Activated T-helper 1 cell treated with Interleukin-2 at 50 U/mL for 16 hours (primary cell): ENCODE measurements at places on chromosomes 2 and 18.

DNA sequence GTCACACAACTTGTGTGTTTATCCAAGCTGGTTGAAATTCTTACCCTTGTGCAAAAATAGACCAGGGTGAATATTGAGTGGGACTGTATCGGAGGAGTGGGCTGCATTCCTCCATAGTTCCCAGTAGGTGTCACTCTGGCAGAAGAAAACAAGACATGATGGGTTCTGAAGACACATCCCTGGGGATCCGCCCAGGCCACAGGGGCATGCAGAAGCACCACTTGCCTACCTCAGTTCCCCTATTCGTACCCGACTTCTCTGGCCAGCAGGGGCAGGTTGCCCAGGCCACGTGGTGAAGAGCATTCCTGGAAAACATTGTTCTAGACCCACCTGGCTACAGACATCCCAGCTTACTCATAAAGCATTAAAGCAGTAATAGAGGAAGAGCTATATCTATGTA lies 168.2 kb downstream of the FAM210A start:
- no peak for DNase-seq

DNA sequence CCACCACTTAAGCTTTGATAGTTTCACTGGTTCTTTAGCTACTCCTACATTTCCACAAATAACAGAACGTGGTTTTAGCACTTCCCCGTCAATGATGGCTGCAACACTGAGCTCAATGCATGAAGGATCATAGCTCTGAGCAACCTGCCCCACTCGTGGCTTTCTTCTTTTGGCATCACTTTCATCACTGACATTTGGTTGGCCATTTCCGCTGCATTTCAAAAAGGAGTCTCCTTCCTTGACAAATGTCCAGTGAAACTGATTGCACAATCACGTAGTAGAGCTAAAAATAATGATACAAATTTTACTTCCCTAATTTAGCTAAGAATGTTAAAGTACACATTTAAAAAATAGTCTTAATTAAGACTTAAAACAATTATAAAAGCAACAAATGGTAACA lies 205.2 kb upstream of the HDAC4 start:
- no peak for DNase-seq

DNA sequence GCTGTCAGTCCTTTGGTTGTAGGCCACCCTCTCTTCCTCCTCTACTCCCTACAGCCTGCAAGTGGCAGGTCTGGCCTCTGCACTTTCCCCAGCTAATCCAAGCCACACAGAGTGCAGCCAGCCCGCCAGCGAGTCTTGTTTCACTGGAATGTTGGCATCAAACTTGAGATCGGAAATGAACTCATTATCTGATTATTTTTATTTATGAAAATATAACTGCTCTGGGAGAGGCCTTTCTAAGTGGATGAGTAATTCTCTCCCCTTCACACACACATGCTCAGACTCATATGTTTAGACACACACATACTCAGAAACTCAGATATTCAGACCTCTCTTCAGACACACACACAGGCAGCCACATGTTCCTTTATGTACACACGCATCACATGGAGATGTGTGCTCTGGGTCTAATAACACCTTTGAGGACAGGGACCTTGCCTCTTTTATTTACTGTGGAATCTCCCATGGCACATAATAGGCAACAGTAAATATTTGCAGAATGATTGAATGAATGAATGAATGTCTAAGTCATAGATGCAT lies 151.3 kb downstream of the ZFP36L2 start:
- no peak for DNase-seq

GRCh38 chr2:98870516-98871158 lies 65.4 kb downstream of the CRACDL start:
- DNase-seq, result no peak

DNA sequence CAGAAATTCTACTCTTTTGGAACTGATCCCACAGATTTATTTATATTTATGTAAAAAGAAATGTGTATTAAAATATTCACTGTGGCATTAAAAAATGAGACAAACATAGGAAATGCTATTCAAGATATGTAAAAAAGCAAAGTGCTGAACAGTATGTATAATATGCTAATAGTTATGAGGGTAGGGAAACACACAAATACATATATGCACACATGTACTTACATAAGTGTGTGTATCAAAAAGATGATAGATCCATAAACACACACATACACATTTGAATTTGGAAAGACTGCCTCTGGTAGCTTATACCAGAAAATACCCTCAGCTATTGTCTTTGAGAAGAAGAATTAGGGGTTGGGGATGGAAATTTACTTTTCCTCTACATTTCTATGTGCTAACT lies 103.2 kb downstream of the MREG start:
- DNase-seq, result no peak

DNA sequence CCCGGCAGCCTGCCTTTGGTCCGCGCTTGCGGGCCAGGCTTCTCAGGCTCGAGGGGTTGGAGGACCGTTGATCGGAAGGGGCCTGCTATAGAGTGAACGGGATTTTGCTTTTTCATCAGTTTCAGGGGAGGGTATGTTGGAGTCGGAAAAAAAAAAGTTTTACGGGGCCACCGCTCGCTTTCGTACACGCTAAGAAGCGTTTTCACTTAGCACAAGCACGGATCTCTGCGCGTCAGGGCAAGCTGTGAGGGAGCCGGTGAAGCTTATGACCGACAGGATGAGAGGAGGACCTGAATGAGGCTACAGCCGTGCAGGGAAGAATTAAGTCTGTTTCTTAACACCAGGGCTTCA lies 443 bp downstream of the CPSF3 start:
- DNase-seq, result peak; percentile 4

- DNase-seq, result no peak
These were observed 108.8 kb downstream of the B3GNT2 start for GRCh38 chr2:62304429-62305417.

- no peak for DNase-seq
These were observed 423.9 kb downstream of the CMPK2 start for GRCh38 chr2:6441800-6442199.
